CD4-positive, alpha-beta memory T cell (primary cell): ENCODE measurements at places on chromosomes 1 and 21. TPM values are rescaled to one million over a fixed set of nuclear protein-coding genes. Genes with fewer than 3 reads are reported as not detected.

Gene SLAMF8
- polyA plus RNA-seq = not detected

Gene SLFNL1
- polyA plus RNA-seq = 0.77 TPM

Gene DNM3
- 0.76 TPM for polyA plus RNA-seq

Gene LHX4
- 0.25 TPM for polyA plus RNA-seq

Gene KMO
- not detected for polyA plus RNA-seq
